ENCODE measurements at places on chromosomes 2 and 18.

DNA sequence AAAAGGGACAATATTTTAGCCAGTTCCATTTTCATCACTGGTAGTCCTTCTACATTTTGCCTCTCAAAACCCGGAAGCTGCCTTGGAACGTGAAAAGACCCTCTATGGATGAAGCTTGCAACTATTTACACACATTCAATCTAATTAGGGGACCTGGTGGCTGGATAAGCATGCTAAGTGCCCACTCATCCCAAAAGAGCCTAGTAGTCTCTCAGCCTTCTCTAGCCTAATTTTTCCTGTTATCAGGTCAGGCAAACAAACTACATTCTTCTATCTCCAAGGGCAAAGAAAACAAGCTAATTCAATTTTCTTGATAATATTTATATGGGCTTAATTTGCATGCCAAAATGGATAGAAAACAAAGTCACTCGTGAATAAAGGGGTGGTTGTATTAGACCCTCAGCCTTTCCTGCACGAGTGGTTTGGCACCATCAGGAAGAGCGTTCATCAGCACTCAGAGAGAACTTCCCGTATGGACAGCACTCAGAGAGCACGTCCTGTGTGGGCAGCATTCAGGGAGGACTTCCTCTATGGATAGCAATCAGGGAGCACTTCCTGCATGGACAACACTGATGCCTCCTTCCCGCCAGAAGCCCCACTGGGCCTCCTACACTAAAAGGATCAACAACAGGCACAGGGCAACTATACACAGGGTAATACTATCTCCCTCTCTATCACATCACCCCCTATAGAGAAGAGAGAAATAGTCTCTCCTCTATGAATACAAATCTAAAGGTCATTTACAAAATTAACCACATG lies 122.2 kb downstream of the RBMS1 start:
- peak; percentile 65 for DNase-seq

DNA sequence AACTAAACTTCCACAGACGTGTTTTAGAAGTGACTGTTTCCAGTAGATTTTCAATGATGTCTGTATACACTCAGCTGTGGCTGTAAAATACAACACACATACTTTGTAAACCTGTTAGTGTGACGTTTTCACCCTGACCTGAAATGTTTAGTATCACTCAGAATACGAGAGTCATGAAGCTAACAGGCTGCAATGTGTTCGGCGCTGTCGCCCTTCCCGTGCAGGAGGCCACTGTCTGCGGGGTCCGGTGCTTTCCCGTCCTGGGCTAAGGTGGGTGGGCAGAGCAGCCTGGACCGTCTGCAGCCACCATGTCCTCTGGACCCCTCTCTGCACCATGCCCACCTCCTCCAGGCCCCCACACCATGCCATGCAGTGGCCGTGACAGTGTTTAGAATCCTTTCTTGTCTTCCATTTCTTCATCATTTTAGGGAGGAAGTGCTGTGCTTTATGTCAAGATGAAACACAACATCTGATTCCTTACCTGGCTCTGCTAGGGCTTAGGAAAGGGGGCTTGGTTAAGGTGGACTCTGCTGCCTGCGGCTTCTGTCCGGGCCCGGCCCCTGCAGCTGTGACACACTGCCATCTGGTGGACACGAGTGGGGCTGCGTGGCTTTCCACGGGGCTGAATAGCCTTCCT lies 53.8 kb upstream of the RBM44 start:
- DNase-seq: peak; percentile 70

DNA sequence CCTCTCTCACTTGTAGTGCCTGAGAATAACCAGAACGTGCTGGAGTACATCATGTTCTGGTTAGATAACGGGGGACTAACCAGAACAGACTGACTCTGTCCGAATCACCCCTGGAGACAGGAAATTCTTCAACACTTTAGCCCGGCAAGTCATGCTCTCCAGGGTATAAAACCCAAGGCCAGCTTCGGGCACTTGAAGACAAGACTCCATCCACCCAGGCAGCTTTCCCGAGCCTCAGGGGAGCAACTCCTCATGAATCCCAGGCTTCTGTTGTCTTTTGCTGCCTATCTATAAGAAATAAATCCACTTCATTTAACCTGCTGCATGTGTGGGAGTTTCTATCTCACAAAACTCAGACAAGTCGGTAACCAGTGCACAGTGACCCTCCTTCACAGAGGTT lies 99.6 kb downstream of the KCNF1 start:
- DNase-seq: no peak

- no peak for DNase-seq
Measured at GRCh38 chr2:163122257-163122656, 283.7 kb upstream of the KCNH7 start.
